ENCODE measurements at places on chromosomes 1 and 21.
A peak's percentile ranks its signal among the peaks of the same experiment; 100 is the strongest.

GRCh38 chr1:168443356-168443755 is 100.4 kb downstream of the XCL2 start:
- no peak for DNase-seq

DNA sequence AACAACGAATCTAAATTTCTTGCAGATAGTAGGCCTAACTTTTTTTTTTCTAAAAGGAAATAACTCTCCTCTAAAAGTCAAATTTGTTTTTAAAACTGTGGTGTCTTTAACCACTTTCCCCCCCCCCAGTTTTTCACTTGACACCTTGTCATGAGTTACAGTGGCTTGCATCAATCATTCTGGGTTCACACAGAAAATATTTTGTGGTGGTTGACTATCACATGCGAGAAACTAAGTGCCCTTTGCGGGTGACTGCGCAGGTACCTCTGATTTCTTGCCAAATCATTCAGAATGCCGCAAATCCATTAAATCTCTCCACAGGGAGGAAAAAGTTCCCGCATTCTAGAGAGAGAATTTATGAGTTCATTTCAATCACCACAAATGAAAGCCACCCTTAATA is 23.8 kb upstream of the SAMSN1 start:
- DNase-seq: no peak

GRCh38 chr1:8598783-8599182 is 218.7 kb downstream of the RERE start:
- no peak for DNase-seq

DNA sequence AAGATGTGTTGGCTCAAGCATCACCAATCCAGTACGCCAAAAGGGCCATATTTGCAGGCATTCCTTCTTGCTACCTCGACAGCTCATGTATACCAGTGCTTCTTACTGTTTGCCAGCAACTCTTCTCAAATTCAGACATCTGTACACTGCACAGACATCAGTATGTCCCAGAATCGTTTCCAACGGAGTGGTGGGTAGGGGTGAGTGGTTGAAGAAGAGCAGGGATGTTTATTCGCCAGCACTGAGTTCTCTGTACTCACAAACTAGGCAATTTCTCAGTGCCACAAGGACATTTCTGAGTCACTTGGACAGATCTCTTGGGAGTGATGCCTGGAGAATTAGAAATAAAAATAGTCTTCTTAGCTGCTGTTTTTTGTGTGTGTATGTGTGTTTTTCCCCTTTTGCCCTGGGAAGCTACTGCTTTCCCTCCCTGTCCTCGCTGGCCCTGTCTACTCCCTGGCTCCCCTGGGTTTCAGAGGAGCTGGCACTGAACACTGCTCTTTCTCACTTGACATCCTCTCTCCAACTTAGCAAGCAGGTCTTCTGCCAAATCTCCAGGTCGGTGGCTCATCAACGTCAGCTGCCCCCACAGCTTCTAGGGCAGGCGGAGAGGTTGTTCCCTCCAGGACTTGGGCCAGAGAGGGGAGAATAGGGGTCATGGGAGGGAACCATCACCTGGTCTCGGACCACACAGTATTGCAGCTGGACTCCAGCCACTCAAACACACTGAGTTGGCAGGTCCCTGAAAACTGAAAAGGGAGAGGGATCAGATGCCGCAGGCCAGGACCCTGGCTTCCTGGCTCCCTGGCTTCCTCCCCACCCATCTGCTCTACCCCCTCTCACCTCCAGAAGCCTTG is 90.5 kb downstream of the NMNAT2 start:
- no peak for DNase-seq

- DNase-seq: no peak
Measured at GRCh38 chr21:33666153-33666552, 23.9 kb downstream of the ITSN1 start.

GRCh38 chr1:97243973-97244560 is 522.5 kb downstream of the PTBP2 start:
- DNase-seq: no peak

- no peak for DNase-seq
Measured at GRCh38 chr1:32870615-32871363, at the start of gene FNDC5. FNDC5 (minus strand) TSS chr1:32870912.

GRCh38 chr1:46464915-46465314 is 24.7 kb upstream of the DMBX1 start:
- DNase-seq: no peak

- DNase-seq: no peak
Measured at GRCh38 chr1:66336641-66336990, 197.3 kb upstream of the SGIP1 start.

DNA sequence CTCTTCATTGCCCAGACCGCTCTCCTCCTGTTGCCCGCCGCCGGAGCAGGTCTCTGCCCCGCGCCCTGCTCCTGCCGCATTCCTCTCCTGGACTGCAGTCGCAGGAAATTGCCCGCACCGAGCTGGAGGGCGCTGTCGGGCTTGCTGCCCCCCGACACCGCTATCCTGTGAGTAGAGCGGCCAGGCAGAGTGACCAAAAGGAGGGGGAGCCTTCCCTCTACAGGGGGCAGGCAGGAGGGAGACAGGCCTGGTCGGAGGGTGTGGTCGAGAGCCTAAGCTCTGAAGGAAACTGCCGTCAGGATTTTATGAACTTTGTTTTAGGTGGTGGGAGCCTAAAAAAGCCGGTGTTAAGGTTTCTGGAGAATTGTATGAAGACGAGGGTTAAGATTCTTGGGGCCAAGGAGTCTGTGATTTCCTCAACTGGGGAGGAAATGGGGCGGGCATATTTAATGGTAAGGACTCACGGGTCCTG is 517 bp downstream of the LRIG2 start:
- no peak for DNase-seq

- no peak for DNase-seq
Measured at GRCh38 chr1:7421471-7422075, 349.5 kb upstream of the VAMP3 start.

DNA sequence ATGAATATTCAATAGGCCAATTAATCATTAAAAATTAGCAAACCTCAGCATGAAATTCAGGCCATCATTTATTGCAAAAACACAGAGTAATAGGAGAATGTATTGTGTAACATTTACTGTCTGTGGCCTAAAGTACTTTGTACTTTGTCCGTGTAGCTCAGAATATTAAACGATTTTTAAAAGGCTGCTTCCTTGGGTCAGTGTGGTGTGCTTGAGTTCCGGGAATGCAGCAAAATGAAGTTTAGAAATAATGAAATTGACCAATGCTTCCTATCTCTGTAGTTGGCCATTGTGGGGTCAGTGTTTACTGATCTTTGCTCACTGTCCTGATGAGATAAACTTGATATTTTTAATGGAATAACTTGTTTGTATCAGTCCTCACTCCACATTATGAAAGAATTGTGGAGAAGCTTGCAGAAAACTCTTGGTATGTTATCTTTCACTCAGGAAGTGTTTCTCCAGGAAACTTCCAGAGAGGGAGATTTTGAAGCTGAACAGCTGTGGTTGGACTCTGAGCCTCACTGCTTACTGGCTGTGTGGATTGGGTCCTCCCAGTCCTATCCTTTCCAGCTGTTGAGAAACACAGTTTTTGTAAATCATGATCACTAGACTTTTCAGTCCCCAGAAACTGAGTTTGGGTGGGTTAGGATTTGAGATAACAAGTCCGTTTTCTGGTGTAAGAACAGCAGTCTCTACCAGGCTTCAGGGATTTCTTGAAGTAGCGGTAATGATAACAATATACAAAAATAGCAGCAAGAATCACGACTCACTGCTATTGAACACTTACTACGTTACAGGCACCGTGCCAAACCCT is 19.2 kb upstream of the MTARC1 start:
- DNase-seq: no peak

- peak; percentile 89 for DNase-seq
Measured at GRCh38 chr1:11719313-11720032, 16.5 kb upstream of the AGTRAP start.

- DNase-seq: no peak
Measured at GRCh38 chr1:167720965-167721616, 691 bp upstream of the MPZL1 start.

DNA sequence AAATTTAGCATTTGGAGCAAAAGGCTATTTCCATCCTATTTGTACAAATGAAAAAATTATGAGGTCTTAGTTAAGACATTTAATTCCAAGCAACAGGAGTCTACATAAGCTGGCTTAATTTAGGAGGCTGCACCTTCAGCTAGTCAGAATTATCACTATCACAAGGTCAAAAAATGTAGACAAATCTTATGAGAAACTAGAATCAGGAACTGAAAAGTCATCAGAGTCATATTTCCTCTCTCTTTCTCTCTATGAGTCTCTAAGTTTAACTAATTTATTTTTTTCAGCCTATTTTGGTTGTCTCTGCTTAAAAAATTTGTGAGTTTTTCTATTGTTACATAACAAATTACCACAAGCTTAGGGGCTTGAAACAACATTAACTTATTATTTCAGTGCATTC is 807.1 kb upstream of the PRMT6 start:
- DNase-seq: no peak

- DNase-seq: no peak
Measured at GRCh38 chr21:38756746-38757145, 49.0 kb upstream of the ETS2 start.

GRCh38 chr1:80933346-80933745 is 867.4 kb upstream of the ADGRL2 start:
- DNase-seq: no peak

DNA sequence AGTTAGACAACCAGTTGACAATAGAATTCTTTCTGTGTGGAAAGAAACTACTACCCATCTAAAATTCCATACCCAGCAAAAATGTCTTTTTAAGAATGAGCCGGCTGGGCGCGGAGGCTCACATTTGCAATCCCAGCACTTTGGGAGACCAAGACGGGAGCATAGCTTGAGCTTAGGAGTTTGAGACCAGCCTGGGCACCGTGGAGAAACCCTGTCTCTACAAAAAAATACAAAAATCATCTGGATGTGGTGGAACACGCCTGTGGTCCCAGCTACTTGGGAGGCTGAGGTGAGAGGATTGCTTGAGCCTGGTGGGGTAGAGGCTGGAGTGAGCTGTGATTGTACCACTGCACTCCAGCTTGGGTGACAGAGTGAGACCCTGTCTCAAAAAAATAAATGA is 79.2 kb downstream of the SCCPDH start:
- DNase-seq: no peak

- no peak for DNase-seq
Measured at GRCh38 chr21:21084179-21084578, 86.0 kb downstream of the NCAM2 start.

GRCh38 chr1:30981172-30981571 is 72.6 kb upstream of the SDC3 start:
- DNase-seq: no peak

- DNase-seq: peak; percentile 31
Measured at GRCh38 chr1:235783148-235783776, 83.4 kb downstream of the LYST start.

DNA sequence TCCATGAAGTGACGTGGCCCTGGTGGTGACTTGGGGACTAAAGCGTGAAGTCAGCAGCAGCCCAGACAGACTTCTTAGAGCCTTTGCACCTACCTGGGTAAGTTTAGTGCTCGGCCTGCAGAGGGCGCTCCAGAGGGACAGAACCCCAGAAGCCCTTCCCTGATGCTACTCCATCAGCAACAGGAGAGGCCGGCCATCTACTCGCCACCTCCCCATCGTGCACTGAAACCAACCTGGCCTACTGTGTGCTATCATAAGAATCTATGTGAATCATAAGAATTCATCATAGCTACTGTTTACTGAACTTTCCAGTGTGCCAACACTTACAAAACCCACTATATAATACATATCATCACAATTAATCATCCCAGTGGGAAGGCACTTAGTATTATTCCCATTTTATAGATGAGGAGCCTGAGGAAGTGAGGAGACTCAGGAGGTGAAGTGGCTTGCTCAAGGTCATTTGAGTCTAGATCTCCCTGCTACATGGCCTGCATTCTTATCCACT is 7.9 kb upstream of the EDN2 start:
- DNase-seq: peak; percentile 17
